ENCODE measurements at places on chromosomes 1 and 21. TPM values are rescaled to one million over a fixed set of nuclear protein-coding genes. Genes with fewer than 3 reads are reported as not detected.

- H3K36me3 ChIP-seq, result no peaks in the 10 kb centered on the region
- peak overlapping the region; percentile 94 for H3K4me3 ChIP-seq
- H3K27me3 ChIP-seq, result no peaks in the 10 kb centered on the region
Measured at GRCh38 chr1:147241934-147242448, 493 bp upstream of the CHD1L start.

DNA sequence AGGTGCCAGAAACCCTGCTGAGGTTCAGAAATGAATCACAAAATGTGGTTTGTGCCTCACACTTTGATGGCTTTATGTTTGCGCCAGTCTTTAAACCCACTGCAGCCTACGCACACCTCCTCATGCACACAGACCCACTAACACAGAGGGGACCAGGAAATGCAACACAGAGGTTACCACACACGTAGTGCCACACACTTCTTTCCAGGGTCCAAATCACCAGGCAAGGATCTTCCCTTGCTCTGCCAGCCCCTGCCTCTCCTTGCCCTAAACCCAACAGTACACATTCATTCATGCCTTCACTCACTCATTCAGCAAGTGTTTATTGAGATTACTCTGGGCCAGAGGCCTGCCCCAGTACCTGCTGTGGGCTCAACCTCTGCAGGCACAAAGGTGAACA is 17.5 kb downstream of the MAB21L3 start:
- no peak for DNase-seq
- no peaks in the 10 kb centered on the region for H3K4me1 ChIP-seq
- H3K27me3 ChIP-seq, result peaks cover 19% of the 10 kb centered on the region
- H3K4me3 ChIP-seq, result no peak overlapping the region
- no peaks in the 10 kb centered on the region for H3K36me3 ChIP-seq

DNA sequence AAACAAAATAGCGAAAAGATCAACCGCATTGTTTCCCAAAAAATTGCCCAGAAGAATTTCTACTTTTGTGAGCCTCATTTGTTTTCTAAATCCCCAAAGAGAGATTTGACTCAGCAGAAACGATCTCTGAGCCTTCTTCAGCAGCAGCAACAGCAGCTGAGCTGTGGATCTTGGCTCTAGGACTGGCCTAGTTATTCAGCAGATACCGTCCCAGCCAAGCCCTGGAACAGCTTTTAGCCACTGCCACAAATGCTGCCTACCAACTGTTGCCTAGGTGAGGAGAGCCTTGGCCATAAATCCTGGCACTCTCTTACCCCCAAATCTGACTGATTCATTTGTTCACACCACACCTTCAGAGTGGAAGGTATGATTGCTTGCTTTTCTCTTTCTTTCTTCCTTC is 320.1 kb downstream of the TGFB2 start:
- H3K4me1 ChIP-seq, result no peaks in the 10 kb centered on the region
- H3K27me3 ChIP-seq, result no peaks in the 10 kb centered on the region
- peaks cover 4% of the 10 kb centered on the region for H3K36me3 ChIP-seq
- no peak overlapping the region for H3K4me3 ChIP-seq
- DNase-seq, result no peak
- H3K27ac ChIP-seq, result no peak overlapping the region

- H3K36me3 ChIP-seq, result no peaks in the 10 kb centered on the region
- H3K27me3 ChIP-seq, result no peaks in the 10 kb centered on the region
- peaks cover 17% of the 10 kb centered on the region for H3K4me1 ChIP-seq
- H3K4me3 ChIP-seq, result no peak overlapping the region
- H3K27ac ChIP-seq, result no peak overlapping the region
Measured at GRCh38 chr1:165695031-165695430, 3.3 kb downstream of the ALDH9A1 start.

GRCh38 chr1:198798923-198799386 is 160.1 kb downstream of the PTPRC start:
- no peak overlapping the region for H3K27ac ChIP-seq
- no peak overlapping the region for H3K4me3 ChIP-seq
- H3K36me3 ChIP-seq, result peaks cover 29% of the 10 kb centered on the region
- no peak for DNase-seq
- no peaks in the 10 kb centered on the region for H3K27me3 ChIP-seq
- no peaks in the 10 kb centered on the region for H3K4me1 ChIP-seq

DNA sequence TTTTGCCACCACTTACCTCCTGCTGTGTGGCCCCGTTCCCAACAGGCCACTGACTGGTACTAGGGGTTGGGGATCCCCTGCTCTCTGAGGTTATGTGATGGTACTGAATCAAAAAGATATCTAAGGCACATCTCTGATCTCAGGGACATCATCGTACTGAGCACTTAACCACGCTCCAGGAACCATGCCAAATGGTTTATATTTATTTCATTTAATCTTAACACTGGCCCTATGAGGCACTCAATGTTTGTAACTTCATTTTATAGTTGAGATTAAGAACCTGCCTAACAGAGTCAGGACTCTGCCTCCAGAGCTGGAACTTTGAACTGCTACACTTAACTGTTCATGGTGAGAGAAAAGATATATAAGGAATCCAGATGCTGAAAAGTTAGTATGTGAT is 98.0 kb upstream of the HP1BP3 start:
- H3K27me3 ChIP-seq, result no peaks in the 10 kb centered on the region
- DNase-seq, result no peak
- no peak overlapping the region for H3K4me3 ChIP-seq
- H3K4me1 ChIP-seq, result no peaks in the 10 kb centered on the region
- H3K36me3 ChIP-seq, result peaks cover 7% of the 10 kb centered on the region

DNA sequence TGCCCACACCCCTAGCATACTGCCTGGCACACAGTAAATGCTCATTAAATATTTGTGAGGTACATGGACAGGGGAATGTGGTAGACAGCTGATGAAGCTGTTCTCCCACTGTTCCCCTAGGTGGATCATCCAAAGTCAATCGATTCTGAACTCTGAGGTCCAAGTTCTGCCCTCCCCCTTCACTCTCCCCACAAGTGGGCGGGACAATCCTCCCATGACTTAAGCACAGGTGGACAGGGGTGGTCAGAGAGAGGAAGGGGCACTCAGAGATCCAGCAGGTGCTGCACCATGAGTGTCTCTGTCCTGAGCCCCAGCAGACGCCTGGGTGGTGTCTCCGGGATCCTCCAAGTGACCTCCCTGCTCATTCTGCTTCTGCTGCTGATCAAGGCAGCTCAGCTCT is at the start of gene CYP4A22:
Gene CYP4A22, plus strand, starts transcription at position 244 of the 400 bp plus-strand sequence. Its CDS starts 45 bp downstream, at position 289.
- DNase-seq, result no peak
- no peak within 1 kb of the TSS for H3K4me3 ChIP-seq
- no peaks in the 10 kb centered on the region for H3K4me1 ChIP-seq
- no peaks in the 10 kb centered on the region for H3K27me3 ChIP-seq

DNA sequence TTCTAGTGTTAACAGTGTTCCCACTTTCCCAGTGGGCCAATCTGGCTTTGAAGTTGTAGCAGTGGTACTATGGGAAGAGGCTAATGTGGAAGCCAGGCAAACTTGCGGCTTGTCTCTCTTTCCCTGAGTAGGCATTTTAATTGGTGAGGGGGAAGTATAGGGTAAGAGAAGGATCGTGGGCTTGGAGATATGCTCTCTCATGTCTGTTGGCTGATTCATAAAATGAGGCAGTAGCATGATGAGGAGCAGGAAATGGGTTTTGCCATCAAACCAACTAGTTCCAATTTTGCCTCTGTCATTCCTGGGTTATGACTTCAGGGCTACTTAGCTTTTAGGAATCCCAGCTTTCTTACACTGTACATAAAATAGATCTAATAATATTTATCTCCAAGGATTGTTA is 12.1 kb downstream of the C8A start:
- no peak overlapping the region for H3K4me3 ChIP-seq
- H3K4me1 ChIP-seq, result no peaks in the 10 kb centered on the region

DNA sequence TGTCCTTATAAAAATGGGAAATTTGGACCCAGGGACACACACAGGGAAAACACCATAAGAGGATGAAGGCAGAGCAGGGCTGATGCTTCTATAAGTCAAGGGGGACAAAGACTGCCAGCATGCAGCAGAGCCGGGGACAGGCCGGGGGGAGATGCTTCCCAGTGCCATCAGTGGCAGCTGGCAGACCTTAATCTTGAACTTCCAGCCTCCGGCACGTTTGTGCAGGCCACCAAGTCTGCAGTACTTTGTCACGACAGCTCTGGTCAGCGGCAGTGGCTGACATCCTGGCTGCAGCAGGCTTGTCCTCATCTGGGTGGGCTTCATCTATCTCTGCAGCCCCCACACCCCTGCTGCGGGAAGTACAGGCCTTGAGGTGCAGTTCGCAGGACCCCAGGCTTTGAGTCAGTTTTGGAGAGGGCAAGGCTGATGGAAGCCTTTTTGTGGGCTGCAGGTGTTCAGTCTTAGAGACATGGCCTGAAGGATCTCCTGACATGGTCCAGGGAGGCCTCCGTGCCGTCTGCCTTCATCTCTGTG is 186.0 kb downstream of the DYRK1A start:
- H3K4me1 ChIP-seq, result peaks cover 12% of the 10 kb centered on the region
- no peak for DNase-seq
- H3K27ac ChIP-seq, result no peak overlapping the region
- H3K27me3 ChIP-seq, result peaks cover 43% of the 10 kb centered on the region

GRCh38 chr1:2980849-2981248 is 40.4 kb upstream of the ACTRT2 start:
- no peaks in the 10 kb centered on the region for H3K36me3 ChIP-seq
- no peak overlapping the region for H3K27ac ChIP-seq
- no peaks in the 10 kb centered on the region for H3K4me1 ChIP-seq
- no peaks in the 10 kb centered on the region for H3K27me3 ChIP-seq
- no peak overlapping the region for H3K4me3 ChIP-seq
- DNase-seq, result no peak

GRCh38 chr1:205774198-205775014 is 876 bp downstream of the RAB29 start:
- peak; percentile 23 for DNase-seq
- no peaks in the 10 kb centered on the region for H3K27me3 ChIP-seq
- H3K4me1 ChIP-seq, result peaks cover 72% of the 10 kb centered on the region
- no peaks in the 10 kb centered on the region for H3K36me3 ChIP-seq

DNA sequence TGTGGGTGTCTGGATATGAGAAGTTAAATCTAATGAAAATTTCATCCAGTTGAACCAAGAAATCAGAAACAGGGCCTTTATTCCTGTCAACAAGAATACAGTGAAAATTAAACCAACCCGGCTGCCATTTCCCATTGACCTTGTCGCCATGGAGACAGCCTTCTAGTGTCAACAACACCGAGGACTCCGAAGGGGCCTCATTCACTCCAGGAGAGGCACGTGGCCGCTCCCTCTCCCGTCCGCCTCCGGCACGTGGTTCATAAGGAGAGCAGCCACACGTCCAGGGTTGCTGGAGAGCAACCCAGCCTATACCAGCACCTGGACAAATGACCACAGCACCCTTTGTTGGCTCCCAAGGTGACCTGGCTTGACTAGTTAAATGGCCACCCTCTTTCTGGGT is 120.3 kb upstream of the VAMP3 start:
- H3K4me3 ChIP-seq, result no peak overlapping the region
- H3K4me1 ChIP-seq, result peaks cover 7% of the 10 kb centered on the region
- H3K27me3 ChIP-seq, result peaks cover 2% of the 10 kb centered on the region

DNA sequence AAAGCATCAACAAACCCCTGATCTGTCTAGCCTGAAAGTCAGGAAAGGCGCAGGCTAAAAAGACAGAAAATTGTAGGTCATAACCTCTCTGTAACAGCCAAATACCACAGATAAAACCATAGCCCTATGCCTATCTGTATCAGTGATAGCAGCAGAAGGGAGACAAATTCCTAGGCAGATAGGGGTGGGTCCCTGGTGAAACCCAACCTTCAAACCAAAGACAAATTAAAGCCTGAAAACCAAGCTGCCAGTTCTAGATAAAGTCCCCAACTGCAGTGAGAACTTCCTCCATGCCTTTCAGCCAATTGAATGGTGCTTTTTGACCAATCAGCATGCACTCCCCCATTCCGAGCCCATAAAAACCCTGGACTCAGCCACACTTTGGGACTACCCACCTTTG is 115.3 kb downstream of the NTPCR start:
- H3K36me3 ChIP-seq, result peaks cover 16% of the 10 kb centered on the region
- H3K4me1 ChIP-seq, result no peaks in the 10 kb centered on the region
- no peak overlapping the region for H3K27ac ChIP-seq
- no peak for DNase-seq
- no peak overlapping the region for H3K4me3 ChIP-seq

GRCh38 chr21:25536752-25537151 is 70.5 kb downstream of the MRPL39 start:
- no peak overlapping the region for H3K4me3 ChIP-seq
- DNase-seq, result no peak
- peaks cover 14% of the 10 kb centered on the region for H3K36me3 ChIP-seq
- H3K27me3 ChIP-seq, result no peaks in the 10 kb centered on the region
- H3K27ac ChIP-seq, result peak overlapping the region; percentile 51
- peaks cover 6% of the 10 kb centered on the region for H3K4me1 ChIP-seq

GRCh38 chr21:35273333-35273732 is 224.2 kb upstream of the RUNX1 start:
- H3K27ac ChIP-seq, result no peak overlapping the region
- H3K36me3 ChIP-seq, result no peaks in the 10 kb centered on the region
- no peak overlapping the region for H3K4me3 ChIP-seq

- H3K36me3 ChIP-seq, result no peaks in the 10 kb centered on the region
- H3K27me3 ChIP-seq, result peaks cover 45% of the 10 kb centered on the region
- H3K27ac ChIP-seq, result no peak overlapping the region
- H3K4me3 ChIP-seq, result no peak overlapping the region
Measured at GRCh38 chr21:31988492-31989290, 115.9 kb downstream of the HUNK start.

DNA sequence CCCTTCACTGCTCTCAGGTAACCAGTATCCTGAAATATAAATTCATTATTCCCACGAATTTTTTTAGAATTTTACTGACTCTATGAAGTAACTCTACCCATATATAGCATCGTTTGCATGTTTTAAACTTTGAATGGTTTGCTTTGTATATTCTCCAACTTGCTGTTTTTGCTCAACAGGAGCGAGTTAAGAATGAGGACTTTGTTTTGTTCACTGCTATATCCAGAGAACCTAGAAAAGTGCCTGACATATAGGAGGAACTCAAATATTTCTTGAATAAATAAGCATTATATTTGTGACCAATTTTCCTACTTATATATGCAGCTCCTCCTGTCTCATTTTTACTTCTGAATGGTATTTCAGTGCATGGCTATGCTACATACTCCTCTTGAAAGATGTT is 43.4 kb downstream of the NUF2 start:
- H3K4me3 ChIP-seq, result no peak overlapping the region
- H3K27ac ChIP-seq, result no peak overlapping the region
- DNase-seq, result no peak
- H3K36me3 ChIP-seq, result no peaks in the 10 kb centered on the region
- H3K27me3 ChIP-seq, result peaks cover 10% of the 10 kb centered on the region

GRCh38 chr1:19621274-19621950 is 22.7 kb upstream of the NBL1 start:
- DNase-seq, result no peak
- H3K27ac ChIP-seq, result no peak overlapping the region
- no peak overlapping the region for H3K4me3 ChIP-seq
- peaks cover 10% of the 10 kb centered on the region for H3K4me1 ChIP-seq
- H3K36me3 ChIP-seq, result peaks cover 6% of the 10 kb centered on the region
- no peaks in the 10 kb centered on the region for H3K27me3 ChIP-seq

- H3K27me3 ChIP-seq, result peaks cover 41% of the 10 kb centered on the region
- no peaks in the 10 kb centered on the region for H3K36me3 ChIP-seq
- H3K4me3 ChIP-seq, result no peak overlapping the region
- no peak overlapping the region for H3K27ac ChIP-seq
- no peak for DNase-seq
Measured at GRCh38 chr1:8076176-8076575, 50.1 kb upstream of the ERRFI1 start.

The NECTIN4 gene
- polyA plus RNA-seq, result not detected

The FAAP20 gene
- polyA plus RNA-seq, result 69.0 TPM

The C1orf167 gene
- polyA plus RNA-seq, result not detected

The ARPC5 gene
- polyA plus RNA-seq, result 339 TPM
